ENCODE measurements at places on chromosomes 12 and 14. TPM values are rescaled to one million over a fixed set of nuclear protein-coding genes. Genes with fewer than 3 reads are reported as not detected.

GRCh38 chr12:31371256-31371620, 45.3 kb upstream of the SINHCAF start:
- DNase-seq = no peak

DNA sequence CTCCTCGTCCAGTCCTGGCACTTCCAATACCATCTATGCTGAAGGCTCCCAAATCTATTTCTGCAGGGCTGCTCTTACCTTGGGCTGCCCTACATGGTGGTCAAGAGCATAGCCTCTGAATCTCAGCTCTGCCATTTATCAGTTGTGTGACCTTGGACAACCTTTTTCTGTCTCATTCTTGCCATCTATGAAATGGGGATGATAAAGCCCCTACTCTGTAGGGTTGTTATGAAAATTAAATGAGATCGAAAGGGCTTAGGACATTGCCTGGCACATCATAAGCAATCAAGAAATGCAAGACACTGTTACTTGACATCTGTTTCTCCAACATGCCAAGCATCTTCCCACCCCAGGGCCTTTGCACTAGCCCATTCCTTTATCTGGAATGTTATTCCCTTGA, 45.5 kb upstream of the GPATCH2L start:
- no peak for DNase-seq

DNA sequence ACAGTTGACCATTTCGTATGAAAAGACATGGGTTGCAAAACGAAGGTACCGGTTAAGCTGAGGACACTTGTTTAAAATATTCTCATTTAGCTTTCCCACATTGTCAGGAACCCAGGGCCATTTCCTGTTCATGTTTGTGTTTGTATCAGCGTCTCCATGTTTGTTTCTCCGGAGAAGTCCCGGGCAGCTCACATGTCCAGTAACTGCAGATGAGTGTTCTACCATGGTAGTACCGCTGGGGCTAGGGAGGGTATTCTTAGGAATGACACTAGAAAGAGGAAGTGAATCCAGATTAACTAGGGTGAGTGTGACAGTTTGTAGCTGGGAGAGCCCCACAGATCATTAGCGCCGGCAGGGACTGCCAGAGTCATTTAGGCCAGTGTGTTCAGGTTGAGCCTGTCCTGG, 50.0 kb upstream of the EVL start:
- DNase-seq = no peak

- no peak for DNase-seq
Measured at GRCh38 chr14:71063351-71063750, 156.1 kb downstream of the PCNX1 start.

GRCh38 chr12:121017966-121018491, 1.7 kb upstream of the C12orf43 start:
- no peak for DNase-seq

P2RX7 gene
- 5.0 TPM for total RNA-seq

EXOC3L4 gene
- not detected for total RNA-seq

Measured in activated CD4-positive, alpha-beta T cell treated with anti-CD3 and anti-CD28 coated beads for 36 hours (primary cell).